ENCODE measurements at places on chromosomes 7 and 10.

DNA sequence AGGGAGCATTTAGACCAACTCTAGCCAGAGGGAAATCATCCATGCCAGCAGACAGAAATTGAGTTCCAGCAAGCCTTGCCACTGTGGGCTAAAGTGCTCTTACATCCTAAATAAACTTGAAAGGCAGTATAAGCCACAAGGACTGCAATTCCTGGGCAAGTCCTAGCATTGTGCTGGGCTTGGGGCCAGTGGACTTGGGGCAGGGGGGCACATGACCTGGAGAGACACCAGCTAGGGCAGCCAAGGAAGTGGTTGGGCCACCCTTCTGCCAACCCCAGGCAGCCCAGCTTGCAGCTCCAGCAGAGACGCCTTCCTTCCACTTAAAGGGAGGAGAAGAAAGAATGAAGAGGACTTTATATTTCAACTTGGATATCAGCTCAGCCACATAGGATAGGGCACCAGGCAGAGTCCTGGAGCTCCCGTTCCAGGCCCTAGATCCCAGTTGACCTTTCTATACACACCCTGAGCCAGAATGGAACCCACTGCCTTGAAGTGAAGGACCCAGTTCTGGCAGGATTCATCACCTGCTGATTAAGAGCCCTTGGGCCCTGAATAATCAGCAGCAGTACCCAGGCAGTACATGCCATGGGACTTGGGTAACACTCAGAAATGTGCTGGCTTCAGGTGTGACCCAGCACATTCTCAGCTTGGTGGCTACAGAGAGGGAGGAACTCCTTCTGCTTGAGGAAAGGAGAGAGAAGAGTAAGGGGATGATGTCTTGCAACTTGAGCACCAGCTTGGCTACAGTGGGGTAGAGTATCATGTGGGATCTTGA is 153.0 kb downstream of the GNAI1 start:
- no peak for DNase-seq

DNA sequence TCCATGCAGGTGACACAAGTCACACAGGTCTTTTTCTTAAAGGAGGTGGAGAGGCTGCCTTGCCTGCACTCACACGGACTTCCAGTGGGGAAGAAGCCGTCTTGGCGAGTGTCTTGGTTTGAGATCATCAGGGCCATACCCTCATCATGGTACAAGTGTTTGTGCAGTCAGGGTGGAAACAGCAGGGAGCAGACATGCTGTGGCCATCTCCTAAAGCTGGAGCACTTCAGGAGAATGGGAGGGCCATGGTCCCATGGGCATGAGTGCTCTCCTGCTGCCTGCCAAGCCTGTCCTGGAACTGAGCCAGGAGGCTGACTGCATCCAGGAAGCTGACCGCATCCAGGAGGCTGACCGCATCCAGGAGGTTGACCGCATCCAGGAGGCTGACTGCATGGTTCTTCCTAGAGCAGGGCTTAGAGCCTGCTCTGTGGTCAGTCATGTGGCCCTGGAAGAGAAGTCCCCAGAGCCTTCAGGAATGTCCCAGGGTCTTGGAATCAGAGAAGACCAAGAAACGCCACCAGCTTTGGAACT is 98.4 kb downstream of the ADARB2 start:
- peak; percentile 42 for DNase-seq

- DNase-seq, result no peak
Measured at GRCh38 chr7:30778255-30779025, 7.2 kb downstream of the MINDY4 start.

- DNase-seq, result no peak
Measured at GRCh38 chr7:21763818-21764217, 181.9 kb downstream of the CDCA7L start.

DNA sequence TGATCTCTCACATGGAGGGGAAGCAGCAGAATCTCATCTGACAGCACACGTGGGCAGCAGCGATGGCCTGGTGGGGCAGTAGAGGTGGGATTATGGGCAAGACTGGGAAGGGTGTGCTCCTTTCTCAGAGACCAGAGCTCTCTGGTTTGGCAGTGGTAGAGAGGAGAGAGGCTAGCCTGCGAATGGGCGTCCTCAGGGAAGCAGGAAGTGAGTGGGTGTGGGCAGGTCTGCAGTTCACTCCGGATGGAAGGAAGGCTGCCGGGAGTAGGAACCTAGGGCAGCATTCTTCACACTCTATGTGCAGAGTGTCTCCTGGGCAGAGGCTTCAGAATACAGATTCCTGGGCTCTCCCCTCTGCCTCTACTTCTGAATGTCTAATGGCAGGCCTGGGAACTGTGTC is 162.8 kb upstream of the BMPER start:
- no peak for DNase-seq

DNA sequence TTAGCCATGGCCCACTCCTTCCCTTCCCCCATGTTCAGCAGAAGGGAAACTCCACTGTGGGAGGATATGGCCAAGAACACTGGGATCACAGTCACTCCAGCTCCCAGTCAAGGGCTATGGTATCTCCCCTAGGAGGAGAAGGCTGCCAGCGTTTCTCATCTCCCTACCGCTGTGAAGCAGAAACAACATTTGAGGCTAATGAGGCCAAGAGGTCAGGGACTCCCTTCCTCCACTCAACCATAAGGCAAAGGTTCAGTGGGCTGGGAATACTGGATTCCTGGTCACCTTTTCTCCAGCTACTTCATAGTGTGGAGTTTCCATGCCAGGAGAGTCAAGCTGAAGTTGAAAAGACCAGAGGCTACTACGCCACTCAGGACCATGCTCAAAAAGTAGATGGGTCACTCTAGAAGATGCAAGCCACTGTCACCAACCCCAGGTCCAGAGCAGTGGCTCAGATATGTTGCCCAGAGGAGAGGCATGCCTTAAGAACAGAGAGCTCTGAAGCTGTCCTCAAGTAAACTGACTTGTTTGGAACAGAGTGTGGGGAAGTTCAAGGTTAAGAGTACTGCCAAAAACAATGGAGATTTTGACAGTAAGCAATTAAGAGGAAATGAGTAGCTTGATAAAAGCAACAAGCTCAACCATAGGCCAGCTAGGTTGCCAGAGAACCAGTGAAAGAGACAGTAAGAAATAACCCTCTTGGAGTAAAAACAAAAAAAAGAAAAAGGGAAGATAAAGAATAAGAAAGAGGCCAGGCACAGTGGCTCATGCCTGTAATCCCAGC is 3.8 kb upstream of the TMEM140 start:
- no peak for DNase-seq

DNA sequence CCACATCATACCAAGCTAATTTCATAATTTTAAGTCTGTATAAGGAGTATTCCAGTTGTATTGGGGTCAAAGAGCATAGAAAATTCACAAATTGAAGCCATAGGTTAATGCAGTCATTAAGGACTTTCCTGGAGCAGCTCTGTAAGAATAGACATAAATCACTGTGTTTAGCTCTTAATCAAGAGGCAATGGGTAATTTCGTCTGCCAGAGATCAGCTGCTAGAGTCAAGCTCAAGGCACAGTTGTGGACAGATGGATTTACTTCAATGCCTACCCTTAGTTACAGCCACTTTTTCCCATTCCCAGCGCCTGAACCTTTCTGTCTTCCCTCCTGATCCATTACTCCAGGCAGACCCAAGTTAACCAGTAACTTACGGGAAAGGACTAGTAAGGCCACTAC is 40.6 kb upstream of the AGBL3 start:
- DNase-seq, result no peak

DNA sequence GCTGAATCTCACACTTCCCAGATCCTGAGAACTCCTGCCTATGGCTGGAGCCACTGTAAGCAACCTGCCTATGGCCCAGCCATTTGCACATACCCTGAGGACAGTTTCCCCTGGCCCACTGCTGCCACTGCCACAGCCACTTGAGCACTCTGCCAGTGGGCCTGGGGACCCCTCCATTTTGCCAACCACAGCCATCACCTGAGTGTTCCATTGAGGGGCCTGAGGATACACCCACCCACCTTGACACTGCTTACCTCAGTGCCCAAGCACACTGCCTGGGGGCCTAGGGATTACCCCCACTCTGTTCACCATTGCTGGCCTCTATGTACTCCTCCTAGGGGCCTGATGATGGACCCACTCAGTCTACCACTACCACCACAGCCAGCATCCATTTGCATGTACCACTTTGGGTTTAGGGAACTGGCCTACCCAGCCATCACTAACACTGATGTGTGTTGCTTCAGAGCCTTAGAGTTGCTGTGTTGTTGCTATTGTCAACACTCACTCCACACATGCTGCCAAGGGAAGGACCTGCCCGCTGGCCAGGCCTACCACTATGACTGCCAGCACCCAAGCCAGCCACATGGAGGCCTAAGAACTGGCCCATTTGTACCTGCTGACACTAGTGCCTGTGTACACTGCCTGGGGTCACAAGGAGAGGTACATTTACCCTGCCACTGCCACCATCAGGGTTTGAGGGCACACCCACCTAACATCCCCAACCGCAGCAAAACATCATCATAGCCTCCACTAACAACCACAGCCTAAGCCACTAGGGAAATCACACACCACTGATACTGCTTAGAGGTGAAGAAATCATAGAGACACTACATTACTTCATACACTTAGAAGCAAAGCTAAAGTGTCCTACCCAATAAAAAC is 45.9 kb upstream of the ANTXRL start:
- no peak for DNase-seq

GRCh38 chr7:149196705-149197171 is 1.4 kb downstream of the ZNF282 start:
- DNase-seq, result no peak

DNA sequence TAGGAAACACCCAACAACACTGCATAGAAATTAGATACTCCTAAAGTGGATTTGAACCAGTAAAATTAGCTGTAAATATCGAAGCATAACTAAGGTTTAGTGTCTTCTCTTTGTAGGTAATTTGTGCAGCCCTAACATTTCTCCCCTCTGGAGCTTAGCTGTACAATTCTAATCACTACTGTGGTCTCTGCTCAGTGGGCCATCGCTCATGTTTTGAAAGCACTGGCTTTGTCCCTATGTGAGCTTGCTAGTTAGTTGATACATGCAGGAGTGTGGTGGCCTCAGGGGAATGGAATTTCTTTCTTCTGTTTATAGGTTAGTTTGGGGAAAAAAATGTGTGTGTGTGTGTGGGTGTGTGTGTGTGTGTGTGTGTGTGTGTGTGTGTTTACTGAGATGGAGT is 373.1 kb downstream of the DPP6 start:
- DNase-seq, result no peak

DNA sequence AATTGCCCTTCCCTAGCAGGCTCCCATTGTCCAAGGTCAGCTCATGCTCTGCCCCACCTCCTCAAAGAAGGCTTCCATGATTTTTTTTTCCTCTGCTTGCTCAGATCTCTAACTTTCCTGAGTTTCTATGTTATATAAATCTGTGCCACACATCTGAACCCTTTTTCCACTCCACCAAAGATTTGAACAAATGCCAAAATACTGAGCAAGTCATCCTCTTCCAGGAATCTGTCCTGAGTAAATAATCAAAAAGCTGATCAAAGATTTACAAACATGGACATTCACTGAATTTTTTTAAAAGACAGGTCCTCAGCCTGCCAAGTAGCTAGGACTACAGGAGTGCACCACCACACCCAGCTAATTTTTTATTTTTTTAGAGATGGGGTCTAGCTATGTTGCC is 102.8 kb upstream of the ARID5B start:
- DNase-seq, result no peak

DNA sequence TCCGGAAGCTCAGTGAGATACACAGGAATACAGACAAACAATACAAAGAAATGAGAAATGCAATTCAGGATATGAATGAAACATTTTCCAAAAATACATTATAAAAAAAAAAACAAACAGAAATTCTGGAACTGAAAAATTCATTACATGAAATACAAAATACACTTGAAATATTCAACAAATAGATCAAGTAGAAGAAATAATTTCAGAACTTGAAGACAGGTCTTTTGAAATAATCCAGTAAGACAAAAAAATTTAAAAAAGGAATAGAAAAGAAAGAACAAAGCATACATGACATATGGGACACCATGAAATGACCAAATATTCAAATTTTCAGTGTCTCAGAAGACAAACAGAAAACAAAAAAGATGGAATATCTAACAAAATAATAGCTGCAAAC is 102.5 kb downstream of the ALOX5 start:
- no peak for DNase-seq

DNA sequence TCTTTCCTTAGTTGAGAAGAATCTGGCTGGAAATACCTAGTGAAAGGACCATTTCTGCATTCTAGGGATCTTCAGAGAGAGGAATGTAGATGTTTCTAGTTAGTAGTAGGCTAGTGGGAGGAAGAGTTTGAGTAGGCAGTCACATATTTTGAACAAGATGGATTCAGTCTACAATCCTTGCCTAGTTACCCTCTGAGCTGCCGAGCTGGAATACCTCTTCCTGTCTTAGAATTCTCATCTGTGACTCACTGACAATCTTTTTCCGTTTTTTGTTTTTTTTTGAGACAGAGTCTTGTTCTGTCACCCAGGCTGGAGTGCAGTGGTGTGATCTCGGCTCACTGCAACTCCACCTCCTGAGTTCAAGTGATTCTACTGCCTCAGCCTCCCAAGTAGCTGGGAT is 30.7 kb upstream of the PLPP4 start:
- DNase-seq, result no peak

GRCh38 chr7:39383136-39383535 is 183.1 kb upstream of the YAE1 start:
- DNase-seq, result no peak

DNA sequence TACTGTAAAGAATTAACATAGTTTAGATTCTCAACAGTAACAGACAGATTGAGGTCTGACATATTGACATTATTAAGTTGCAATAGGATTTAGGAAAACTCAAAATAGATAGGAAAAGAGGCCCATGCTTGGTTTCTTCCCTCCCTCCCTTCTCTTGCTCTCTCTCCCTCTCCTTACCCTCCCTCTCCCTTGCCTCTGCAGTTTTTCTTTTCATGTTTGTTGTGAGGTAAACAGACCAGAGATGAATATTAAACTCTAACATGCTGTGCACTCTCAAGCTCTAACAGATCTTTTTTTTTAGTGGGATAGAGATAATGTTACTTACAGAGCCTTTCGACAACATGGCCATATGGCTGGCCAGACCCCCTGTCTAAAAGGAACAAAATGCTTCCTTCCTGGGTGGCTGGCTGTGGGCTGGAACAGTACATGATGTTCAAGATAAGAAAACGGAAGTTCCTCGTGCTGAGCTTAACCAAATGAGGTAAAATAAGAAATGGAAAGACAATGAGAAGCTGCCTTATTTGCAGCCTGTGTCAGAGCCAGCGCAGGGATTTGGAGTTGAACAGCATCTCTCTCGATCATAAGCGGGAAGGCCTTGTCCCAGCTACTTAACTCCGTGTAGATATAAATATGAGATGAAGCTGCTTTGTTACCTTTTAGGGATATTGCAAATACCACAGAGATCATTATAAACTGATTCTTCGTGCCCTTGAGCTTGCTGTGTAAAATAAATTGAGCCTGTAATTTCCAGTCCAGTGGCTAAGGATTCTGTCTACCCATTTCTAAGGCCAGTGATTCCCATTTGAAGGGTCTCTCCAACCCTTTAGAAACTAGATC is 391.9 kb upstream of the NPVF start:
- no peak for DNase-seq

GRCh38 chr10:14736600-14737081 is 38.1 kb downstream of the FAM107B start:
- no peak for DNase-seq
